ENCODE measurements at places on chromosomes 16 and 17. TPM values are rescaled to one million over a fixed set of nuclear protein-coding genes. Genes with fewer than 3 reads are reported as not detected.
A peak's percentile ranks its signal among the peaks of the same experiment; 100 is the strongest.

- no peak for DNase-seq
These were observed 29.6 kb downstream of the NGFR start for GRCh38 chr17:49524473-49525359.

DNA sequence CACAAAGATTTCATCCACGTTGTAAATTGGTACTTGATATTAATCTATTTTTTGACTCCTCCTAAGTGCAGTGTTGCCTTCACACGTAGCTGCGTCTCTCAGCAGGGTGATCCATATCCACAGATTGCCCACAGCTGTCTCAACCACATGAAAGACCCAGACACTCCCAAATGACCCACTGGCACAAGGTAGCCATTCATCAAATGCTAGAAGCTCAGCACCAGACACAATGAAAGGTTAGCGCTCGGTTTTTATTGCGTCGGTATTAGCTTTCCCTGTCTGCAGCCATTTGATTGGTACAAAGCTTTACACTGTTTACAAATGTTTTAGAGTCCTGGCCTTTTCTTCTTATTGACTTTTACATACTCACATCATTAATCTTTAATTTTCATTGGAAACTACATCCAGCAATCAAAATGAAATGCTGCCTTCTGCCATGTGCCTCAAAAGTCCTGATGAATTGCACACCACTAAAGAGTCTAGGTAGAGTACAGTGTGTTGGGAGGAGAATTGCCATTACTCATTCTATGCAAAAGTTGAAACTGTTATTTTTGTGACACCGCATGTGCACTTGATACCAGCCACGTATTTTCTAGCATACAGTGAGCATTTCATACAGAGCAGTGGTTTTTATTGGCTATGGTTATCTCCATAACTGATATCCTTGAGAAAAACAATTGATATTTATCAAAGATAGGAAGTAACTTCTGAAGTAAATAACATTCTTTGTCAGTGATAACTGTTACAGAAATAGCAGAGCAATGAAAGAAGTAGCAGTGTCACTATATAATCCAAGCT is 127.3 kb upstream of the NUDT7 start:
- DNase-seq, result no peak

- DNase-seq, result no peak
These were observed 89.1 kb upstream of the HS3ST3A1 start for GRCh38 chr17:13690806-13691205.

DNA sequence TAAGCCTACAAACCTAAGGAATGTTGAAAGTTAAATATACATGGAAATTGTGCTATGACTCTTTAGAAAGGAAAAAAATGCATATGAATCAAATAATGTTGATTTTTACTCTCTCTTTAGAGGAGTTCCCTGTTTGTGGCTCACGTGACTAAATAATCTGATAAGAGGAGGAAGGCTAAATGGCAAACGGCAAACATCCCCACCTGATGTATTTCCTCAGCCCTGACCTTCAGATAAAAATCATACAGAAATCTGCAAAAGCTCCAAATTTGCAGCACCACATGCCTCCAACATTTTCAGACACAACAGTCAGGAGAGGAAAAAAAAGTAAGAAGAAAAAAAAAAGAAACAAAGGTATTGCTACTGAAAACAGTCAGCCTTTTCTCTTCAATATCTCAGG is 423.0 kb upstream of the PSMD7 start:
- DNase-seq, result no peak

DNA sequence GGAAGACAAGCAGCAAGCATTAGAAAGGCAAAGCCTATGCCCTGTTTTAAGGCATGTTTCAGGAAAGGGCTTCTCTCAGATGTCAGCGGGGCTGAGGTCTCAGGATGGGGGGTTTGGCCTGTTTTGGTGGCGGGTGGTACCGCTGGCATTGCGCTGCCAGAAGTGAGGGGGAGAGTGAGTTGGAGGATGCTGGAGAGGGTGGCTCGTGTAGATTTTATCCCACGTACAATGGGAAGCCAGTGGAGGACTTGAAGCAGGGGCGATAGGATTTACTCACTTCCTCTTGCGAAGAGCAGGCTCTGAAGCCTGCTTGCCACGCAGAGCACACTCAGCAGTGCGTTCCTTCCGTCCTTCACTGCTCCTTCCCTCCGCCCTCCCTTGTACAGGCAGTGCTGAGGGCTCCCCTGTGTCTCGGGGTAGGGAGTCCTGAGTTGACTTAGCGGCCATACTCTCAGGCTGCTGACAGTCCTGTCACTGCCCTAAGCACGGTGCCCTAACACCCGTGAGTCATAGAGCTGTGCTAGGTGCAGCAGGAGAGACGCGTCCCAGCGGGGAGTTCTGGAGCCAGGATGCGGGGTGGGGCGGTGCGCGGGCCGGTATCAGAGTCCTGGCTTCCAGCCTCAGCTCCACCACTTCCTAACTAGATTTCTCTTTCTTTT is 113.1 kb downstream of the SNX29 start:
- peak; percentile 39 for DNase-seq

GRCh38 chr16:84032458-84033178 is 10.0 kb downstream of the SLC38A8 start:
- DNase-seq, result no peak

DNA sequence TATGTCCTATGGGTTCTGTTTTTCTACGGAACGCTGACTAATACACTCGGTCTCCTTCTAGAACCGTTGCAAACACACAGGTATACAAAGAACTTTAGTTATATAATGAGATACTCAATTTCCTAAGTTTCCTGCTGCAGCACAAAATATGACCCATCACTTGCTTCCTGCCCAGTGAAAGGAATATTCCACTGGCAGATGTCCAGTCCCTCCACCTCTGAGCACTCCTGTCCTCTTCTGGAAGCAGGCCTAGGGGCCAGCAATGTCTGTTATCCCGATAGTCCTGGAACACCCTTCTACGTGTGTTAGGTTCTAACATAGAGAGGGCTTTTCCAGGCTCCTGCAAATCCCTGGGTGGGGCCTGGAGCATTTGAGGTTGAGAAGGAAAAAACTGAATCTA is 32.7 kb downstream of the ADAMTS18 start:
- no peak for DNase-seq

DNA sequence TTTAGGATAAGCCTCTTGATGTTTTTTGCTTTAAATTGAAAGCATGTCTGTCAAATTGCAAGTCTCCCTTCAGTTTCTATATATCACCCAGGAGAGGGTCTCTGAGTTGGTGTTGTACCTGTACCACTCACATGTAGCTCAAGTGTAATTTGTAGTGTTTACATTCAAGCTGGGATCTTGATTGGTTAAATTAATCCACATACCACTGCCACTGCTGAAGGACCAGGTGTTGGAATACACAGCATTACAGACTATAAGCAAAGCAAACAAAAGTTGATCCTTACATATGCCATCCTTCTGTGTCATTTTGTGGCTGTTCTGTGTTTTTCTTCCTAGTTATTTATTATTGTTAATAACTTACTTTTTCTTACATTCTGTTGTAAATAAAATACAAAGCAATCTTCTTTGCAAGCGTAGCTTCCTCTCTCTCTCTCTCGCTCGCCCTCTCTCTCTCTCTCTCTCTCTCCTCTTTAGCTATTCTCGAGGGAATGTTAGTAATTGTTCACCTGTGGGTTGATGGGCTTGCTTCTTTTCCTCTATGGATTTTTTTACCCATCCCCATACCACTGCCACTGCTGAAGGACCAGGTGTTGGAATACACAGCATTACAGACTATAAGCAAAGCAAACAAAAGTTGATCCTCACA is 20.8 kb upstream of the NOL11 start:
- DNase-seq, result no peak

DNA sequence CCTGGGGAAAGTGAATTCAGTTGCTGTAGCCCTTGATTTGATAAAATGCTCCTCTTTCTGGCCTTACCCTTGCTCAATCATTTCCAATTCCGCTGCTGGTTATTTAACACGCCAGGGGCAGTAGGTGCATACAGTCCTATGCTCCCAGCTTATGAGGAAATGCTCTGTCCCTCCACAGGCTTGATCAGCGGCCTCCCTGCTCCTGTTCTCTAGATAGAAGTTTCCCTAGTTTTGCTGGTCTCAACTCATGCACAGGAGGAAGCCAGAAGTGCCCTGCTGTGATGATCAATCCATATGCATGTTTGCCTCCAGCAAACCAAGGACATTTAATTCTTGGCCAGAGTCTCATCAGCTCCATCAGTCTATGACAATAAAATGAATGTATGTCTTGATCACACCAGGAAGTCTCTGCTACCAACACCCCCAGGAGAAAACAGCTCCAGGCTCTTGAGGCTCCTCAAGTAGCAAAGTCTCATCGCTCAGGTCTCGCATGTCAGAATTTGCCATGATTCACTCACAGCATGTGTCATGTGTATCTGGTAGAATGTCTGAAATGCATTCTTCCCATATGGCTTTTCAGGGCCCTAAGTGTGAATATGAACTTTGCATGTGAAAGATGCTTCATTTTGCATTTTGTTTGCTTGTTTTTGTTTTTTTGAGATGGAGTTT is 208.9 kb downstream of the CDH13 start:
- no peak for DNase-seq

GRCh38 chr16:59087641-59088040 is 353.5 kb upstream of the GOT2 start:
- no peak for DNase-seq

DNA sequence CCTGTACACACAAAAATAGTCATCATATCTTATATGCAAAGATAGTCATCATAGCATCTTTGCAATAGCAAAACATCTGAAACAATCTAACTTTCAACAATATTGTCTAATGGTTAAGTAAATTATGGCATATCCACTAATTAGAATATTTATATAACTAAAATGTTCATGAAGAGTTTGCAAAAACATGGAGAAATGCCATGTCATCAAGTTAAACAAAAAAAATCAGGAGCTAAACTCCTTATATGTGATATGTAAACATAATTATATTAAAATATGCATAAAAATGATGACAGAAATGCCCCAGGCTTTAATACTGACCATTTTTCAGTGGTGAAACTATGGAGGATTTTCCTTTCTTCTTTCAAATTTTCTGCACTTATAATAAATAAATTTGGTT is 22.3 kb upstream of the XYLT1 start:
- DNase-seq, result no peak

DNA sequence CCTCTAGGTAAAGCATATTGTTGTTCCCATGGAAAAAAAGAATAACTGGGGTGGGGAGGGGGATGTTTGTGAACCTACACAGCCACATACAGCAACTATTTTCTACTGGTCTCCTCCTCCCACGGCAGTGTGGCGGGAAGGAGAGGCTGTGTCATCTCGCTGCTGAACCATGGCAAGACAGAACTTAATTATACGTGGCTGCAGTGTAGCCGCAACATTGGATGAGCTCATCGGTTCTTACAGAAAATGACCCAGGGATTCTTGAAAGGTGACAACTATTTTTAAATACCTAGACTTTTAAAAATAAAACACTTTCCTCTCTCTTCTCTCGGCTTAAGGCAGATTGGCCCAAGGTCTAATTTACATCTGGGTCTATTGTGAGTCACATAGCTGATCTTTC is 19.8 kb upstream of the TEKT3 start:
- DNase-seq, result no peak

DNA sequence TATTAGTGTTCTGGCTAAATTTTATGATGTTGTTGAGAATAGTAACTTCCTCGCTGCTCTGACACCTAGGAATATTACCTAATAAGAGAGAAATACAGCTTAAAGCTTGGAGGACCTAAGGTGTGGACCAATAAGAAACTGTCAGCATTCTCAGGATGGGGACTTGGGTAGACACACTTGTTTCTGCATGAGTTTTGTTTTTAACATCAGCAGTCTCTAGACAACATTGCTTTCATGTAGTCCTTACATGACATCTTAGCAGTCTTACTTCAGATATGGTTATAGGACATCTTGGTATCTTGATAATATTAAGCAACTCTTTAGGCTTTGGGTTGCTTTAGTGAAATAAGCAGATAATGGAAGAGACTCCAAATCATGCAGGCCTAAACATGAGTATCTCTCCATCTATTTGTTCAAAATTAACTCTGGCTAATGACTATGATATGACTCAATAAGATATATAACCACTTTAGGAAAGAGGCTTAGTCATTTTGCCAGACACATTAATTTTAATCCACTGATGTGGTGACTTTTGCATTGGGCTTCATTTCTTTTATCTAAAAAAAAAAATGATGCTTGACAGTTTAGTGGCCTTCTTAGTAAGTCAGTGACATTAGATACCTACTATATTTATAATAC is 84.5 kb downstream of the WNT3 start:
- DNase-seq, result no peak

DNA sequence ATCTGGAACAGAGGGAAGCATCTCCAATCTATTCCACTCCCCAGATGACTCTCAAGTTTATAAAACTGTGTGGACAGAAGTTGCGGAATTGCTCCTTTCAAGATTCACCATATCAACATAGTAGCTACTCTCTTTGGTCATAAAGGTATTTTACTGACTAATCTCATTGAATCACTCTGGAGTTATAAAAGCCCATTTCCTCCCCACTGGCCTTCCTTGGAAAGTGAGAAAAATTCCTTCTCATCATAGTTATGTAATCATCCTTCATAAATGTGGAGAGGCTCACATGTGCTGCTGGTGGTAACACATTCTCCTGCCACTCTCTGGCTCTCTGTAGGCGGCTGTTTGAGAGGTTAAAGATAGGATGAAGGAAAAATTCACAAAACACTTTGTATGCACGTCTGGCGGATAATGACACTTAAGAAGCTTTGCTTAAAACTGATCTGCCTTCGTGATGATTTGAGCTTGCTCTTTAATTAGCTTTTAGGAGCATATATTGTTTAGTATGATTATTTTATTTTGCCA is 1034.0 kb upstream of the EEF2KMT start:
- no peak for DNase-seq

DNA sequence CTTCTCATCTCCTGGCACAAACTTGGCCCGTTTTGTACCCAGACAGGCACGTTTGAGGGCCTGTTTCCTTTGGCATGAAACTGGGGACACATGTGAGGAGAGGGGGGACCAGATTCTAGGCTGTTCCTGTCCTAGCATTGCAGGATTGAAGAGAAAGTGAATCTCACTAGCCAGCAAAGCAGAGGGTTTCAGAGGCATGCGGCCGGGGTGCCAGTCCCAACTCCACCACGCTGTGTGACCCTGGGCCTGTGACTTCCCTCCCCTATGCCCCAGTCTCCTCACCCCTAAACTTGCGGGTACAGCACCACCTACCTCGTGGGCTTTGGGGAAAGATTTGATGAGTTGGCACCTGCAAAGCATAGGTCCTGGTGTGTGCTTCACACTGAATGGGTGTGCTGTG is 53.5 kb upstream of the CIBAR2 start:
- DNase-seq, result no peak

GRCh38 chr16:64167936-64168335 is 953.9 kb downstream of the CDH11 start:
- DNase-seq, result no peak

The MT4 gene
- not detected for total RNA-seq

The TPSB2 gene
- total RNA-seq, result not detected

The CPHXL gene
- not detected for total RNA-seq

The GPR142 gene
- not detected for total RNA-seq

The MYH13 gene
- total RNA-seq, result not detected

The IL17C gene
- total RNA-seq, result not detected

All from activated T-helper 1 cell treated with anti-CD3 and anti-CD28 coated beads, Interleukin-12 subunit alpha, Interleukin-12 subunit beta, Interleukin-2, Interleukin-4 antibody, amounts not matched to agents 30 ng/mL and 10 ng/mL and 1 ng/mL, durations not matched to agents 14 hours and 24 hours and 36 hours (primary cell).